Stimulated activated CD8-positive, alpha-beta memory T cell treated with anti-CD3 and anti-CD28 coated beads, Interleukin-4, amount 100 ng/mL, for 24 hours (primary cell): ENCODE measurements at places on chromosomes 2 and 18.

GRCh38 chr18:79604205-79604912 lies 75.2 kb upstream of the CTDP1 start:
- DNase-seq: no peak

- DNase-seq: no peak
Observed at GRCh38 chr2:25379535-25379934, 37.8 kb upstream of the DNMT3A start.

GRCh38 chr2:158668001-158668765 lies 126.9 kb upstream of the DAPL1 start:
- DNase-seq: no peak

DNA sequence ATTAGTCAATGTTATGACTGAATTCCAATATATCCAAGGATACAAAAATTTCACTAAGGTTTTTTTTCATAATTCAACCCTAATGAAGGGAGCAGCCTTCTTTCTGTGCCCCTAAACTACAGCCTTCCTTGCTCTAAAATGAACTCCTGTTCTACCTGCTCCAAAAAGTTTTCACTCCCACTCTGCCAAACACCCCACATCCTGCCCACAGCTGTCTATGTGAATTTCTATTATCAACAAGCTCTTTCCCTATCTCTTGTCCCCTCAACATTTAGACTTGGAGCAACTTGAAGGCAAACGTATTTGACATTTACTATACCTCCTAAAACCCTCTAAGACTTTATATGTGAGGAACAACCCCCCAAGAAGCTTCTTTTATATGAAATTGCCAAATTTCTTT lies 2.5 kb downstream of the STAT4 start:
- no peak for DNase-seq

DNA sequence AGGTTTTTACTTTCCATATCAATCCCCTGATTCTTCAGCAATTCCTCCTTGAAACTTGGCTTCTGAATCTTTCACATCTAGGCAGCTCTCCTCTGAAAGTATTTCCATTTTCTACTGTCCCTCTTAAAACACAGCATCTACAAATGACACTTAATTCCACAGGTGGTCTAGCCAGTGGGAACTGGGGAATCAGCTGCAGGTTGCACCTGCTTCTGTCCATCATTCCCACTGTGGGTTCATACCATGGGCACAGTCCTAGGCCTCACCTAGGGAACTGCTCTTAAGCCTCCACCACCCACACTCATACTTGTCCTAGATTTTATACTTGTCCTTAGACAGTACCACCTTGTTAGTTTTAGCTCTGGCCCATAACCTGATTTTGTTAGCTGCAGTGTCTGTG lies 2.2 kb downstream of the LOXL3 start:
- no peak for DNase-seq
